Renal cortical epithelial cell (primary cell): ENCODE measurements at places on chromosomes 5 and 9. TPM values are rescaled to one million over a fixed set of nuclear protein-coding genes. Genes with fewer than 3 reads are reported as not detected.
A peak's percentile ranks its signal among the peaks of the same experiment; 100 is the strongest.

GRCh38 chr9:104863180-104863883 is 64.6 kb downstream of the ABCA1 start:
- peak; percentile 80 for DNase-seq

DNA sequence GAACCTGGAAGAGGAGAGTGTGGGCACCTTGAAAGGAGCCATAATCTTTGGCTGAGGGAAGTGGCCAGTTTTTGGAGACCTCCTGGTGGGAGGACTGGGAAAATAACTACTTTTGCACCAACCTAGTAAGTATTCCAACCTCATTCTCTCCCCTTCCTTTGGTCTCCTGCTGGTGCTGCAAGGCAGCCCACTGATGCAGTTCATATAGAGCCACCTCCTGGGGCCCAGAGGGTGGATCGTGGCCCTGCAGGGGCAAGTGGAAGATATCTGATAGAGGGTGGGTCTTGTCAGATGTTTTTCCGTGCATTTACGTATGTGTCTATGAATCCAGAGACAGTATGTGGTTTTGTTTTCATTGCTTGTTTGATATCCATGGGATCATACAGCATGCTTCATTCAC is 172.8 kb upstream of the PITX1 start:
- DNase-seq, result no peak

- DNase-seq, result no peak
These were observed 8.4 kb downstream of the NELFB start for GRCh38 chr9:137263506-137263905.

GRCh38 chr5:158162479-158163034 is 303.6 kb upstream of the CLINT1 start:
- no peak for DNase-seq

DNA sequence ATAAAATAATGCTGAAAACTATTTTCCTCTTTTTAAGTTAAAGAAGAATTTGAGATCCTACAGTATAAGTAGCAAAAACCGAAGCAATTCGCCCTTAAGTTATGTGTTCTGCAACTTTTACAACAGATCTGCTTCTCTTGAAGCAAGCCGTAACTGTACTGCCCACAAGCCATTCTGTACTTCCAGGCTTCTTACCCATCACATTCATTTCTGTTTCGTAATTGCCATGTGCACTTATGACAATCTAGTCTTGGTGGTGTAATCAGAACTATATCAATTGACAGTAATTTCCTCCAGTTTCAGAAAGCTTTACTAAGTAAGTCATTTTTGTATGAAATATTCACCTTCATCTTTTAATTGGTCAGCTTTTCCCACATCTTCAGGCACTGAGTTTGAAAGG is 13.8 kb downstream of the SGTB start:
- DNase-seq, result no peak

- no peak for DNase-seq
These were observed 257.8 kb upstream of the TARS1 start for GRCh38 chr5:33182986-33183385.

- peak; percentile 94 for DNase-seq
These were observed 40.6 kb downstream of the TMEM174 start for GRCh38 chr5:73213566-73213998.

DNA sequence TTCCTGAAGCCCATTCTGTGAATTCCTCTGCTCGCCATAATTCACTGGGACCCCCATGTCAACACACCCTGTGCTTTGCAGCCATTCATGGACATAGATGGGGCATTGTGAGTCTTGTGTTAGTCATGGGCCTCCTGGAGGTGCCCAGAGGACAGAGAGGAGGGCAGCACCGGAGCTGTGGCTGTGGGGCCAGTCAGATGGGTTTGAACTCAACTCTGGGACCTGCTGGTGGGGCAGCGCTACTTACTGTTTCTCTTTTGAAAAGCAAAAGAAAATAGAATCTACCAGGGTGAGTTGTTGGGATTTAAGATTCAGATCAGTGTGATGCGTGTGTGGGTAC is 11.3 kb upstream of the EXOC3 start:
- DNase-seq, result no peak

DNA sequence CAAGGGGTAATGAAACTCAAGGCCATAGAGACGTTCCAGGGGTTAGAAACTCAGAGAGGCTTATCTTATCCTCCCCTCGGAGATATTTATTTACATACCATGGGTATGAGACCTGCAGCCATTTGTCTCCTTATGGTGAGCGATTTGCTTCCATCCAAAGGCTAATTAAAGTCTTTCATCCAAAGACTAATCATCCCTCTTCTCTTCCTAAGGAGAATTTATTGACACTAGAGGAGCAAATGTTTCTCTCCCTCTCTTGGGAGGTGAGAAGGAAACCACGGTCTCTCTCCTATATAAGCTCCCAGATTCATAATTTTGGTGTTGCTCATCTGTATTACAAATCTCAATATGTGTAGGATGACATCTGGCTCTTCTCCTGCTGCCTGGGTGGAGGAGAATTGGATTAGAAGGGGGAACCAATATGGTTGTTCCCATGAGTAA is 31.0 kb upstream of the RPS23 start:
- DNase-seq, result no peak

GRCh38 chr9:14822666-14823065 is 87.6 kb downstream of the FREM1 start:
- DNase-seq, result no peak

DNA sequence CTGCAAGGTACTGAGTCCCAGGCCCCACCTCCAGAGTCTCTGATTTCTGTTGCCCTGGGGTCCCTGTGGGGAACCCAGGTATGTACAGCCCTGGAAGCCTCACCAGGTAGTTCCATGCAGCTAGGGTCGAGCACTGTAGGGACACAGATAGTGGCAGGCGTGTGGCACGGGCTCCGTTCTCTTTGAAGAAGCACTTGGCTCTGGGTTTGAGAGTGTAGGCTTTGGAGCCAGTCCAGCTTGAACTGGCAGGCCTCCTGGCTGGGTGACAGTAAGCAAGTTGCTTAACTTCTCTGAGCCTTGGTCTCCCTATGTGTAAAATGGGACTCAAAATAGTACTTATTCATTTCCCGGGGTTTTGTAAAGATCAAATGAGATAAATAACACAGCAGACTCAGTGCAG is 5.6 kb downstream of the OLFM1 start:
- DNase-seq, result no peak

GRCh38 chr9:110947491-110948044 is 90.7 kb downstream of the LPAR1 start:
- DNase-seq, result no peak

- DNase-seq, result no peak
These were observed 136.4 kb downstream of the PIP5K1B start for GRCh38 chr9:68841276-68842052.

GRCh38 chr9:105706156-105706555 is 11.8 kb downstream of the TMEM38B start:
- DNase-seq, result no peak

- DNase-seq, result no peak
These were observed 16.2 kb downstream of the PPP2CA start for GRCh38 chr5:134209477-134210245.

- no peak for DNase-seq
These were observed 2.7 kb downstream of the ADAMTS2 start for GRCh38 chr5:179342577-179342976.

GRCh38 chr9:137965177-137965795 is 87.7 kb downstream of the CACNA1B start:
- DNase-seq, result no peak

GRCh38 chr5:132072528-132072927 is 1.1 kb upstream of the CSF2 start:
- no peak for DNase-seq

DNA sequence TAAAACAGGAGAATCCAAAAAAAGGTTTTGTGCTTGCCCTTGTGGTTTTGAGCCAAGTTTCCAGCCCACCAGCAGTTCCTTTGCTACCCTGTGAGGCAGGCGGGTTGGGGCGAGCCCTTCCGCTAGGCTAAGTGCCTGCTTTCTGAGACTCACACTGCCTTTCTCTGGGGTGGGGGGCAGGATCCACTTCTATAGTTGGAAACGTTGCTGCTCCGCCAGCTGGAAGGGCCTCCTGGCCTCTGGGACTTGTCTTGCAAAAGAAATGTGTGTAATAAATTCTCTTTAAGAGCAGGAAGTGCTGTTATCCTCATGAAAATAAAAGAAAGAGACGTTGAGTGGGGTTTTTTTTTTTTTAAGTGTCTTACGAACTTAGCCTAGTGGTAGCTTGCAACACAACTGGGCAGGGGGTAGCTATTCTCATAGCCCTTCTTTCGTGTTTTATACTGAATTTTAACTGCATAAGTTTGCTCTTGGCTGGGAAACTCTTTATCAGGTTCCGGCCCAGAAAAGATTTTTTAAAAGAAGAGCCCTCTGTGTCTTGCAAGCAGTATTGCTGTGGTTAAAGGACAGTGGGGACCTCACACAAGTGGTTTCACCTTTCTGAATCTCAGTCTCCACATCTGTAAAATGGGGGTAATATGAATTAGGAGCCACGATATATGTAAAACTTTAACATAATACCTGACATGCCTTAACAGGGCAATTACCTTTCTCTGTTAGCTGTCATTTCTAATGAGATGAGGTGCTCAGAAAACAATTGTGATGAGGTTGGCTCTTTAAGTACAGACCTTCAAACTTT is 19.8 kb downstream of the JADE2 start:
- no peak for DNase-seq

DNA sequence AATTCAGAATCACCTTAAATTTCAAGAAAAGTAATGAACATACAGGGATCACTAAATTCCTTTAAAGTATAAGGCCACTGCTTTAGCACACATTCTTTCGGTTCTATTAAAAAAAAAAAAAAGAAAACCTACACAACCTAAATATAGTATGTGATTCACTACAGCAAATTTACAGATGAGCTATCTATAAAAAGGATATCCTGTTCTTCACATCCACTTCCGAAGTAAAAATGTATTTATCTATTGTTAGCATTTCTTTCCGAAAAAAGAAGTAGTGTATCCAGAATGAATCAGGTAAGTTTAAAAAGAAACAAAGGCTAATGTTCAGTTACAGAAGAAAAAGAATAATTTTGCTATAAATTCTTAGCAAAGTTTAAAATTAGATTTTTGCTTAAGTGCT is 70.2 kb downstream of the ECPAS start:
- DNase-seq, result no peak

The GABRA1 gene
- total RNA-seq, result not detected in 2 replicates

The GAS1 gene
- 0.65 and 1.0 TPM in 2 replicates for total RNA-seq

The CMYA5 gene
- total RNA-seq, result 2.8 TPM in 1 of 2 replicates, not detected in the other

The PAPPA gene
- 2.5 and 14.6 TPM in 2 replicates for total RNA-seq

The CDKN2B gene
- 27.5 and 37.0 TPM in 2 replicates for total RNA-seq

The SLC30A5 gene
- total RNA-seq, result 58.3 and 61.9 TPM in 2 replicates

The ZFP2 gene
- 1.2 and 6.4 TPM in 2 replicates for total RNA-seq

The KIF24 gene
- 1.9 and 3.5 TPM in 2 replicates for total RNA-seq

The CNTNAP3 gene
- total RNA-seq, result 1.9 and 2.2 TPM in 2 replicates

The FGF18 gene
- 0.35 and 1.4 TPM in 2 replicates for total RNA-seq

The SPACA9 gene
- 0.52 and 6.5 TPM in 2 replicates for total RNA-seq

The AKNA gene
- 7.8 and 22.0 TPM in 2 replicates for total RNA-seq

The TDRD7 gene
- total RNA-seq, result 17.1 and 17.2 TPM in 2 replicates
